ENCODE measurements at places on chromosomes 1 and 21.

DNA sequence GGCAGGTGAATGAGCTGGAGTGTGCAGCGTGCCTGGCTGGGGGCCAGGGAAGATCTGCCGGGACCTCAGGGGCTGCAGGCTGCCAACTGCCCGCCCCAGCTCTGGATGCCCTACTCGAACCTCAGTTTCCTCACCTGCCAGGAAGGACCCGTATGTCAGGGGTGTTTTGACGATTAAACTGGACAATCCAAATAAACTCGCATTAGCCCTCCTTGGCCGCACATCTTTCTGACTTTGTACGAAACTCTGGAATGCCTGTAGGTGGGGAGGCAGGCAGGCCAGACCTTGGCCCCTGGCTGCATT is 8.3 kb upstream of the ZNF669 start:
- no peak for DNase-seq

DNA sequence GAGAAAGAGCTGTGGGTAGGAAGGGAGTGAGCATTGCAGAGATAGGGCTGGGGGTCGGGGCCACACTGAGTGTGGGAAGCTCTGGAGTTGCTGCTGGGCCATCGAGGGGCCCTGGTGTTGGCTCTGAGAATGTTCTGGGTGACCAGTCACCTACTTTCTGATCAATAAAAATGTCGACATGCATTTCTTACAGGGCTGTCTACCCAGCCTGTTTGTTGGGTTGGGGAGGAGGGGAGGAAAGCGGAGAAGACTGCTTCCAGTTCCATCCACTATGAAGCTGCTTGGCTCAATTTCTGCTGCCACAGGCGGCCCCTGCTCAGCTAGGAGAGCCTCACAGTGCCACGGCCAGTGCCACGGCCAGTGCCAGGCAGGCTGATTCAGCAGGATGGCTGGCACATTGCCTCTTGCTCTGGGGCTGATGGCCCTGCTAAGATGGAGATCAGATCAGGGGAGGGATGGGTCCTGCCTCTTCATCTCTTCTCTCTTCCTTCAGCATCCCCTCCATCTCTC is 3.0 kb upstream of the PADI3 start:
- DNase-seq, result no peak

- peak; percentile 63 for DNase-seq
Measured at GRCh38 chr1:92817986-92818764, 13.7 kb upstream of the RPL5 start.

GRCh38 chr1:208985231-208985630 is 598.3 kb upstream of the CAMK1G start:
- no peak for DNase-seq

DNA sequence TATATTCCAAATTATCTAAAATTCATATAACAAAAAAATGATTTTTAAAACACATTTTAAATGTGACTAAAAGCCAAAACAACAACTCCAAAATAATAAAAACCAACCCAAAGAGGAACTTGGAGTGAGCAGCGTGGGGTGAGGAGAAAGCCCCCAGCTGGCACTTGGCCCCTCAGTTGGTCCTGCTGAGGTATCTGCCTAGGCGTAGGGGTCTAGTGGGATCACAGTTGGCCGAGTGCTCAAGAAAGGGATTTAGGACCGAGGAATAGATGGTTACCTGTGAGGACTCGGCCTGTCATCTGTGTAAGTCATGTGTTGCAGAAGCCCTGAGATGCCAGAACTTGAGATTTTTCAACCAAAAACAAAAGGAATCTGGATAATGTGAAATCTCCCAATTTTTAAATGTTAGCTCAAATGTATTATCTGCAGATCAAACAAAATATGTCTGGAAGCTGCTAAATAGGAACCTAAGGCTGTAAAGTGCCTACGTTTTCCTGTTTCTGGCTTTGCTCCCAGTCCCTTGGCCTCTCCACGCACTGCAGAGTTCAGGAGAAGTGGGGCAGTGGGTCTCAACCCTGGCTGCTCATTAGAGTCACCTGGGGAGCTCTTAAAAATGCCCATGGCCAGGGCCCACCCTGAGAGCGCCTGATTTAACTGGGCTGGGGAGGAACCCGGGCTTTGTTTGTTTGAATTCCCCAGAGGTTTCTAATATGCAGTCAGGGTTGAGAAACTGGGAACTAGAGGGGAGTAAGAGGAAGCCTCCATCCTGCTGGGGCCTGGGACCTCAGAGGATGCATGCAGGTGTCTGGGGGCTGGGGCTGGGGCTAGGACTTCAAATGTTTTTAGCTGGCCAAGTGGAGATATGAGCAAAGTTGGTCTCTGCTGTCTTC is 38.5 kb upstream of the LDLRAP1 start:
- DNase-seq, result no peak

DNA sequence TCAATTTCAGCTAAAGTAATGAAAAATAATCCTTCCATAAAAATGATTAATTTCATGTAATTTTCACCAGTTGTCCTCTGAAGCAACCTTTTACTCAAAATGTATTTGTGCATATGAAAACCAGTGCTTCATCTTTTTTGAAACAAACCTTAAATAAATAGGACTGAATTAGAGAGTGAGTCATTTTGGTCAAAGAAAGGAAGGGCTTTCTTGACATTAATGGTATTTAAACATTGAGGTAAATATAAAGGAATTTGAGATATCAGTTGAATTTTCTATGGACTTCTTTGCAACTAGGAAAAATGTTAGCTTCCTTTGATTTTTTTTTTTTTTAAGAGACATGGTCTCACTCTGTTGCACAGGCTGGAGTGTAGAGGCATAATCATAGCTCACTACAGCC is 38.7 kb downstream of the SNX7 start:
- DNase-seq, result no peak

DNA sequence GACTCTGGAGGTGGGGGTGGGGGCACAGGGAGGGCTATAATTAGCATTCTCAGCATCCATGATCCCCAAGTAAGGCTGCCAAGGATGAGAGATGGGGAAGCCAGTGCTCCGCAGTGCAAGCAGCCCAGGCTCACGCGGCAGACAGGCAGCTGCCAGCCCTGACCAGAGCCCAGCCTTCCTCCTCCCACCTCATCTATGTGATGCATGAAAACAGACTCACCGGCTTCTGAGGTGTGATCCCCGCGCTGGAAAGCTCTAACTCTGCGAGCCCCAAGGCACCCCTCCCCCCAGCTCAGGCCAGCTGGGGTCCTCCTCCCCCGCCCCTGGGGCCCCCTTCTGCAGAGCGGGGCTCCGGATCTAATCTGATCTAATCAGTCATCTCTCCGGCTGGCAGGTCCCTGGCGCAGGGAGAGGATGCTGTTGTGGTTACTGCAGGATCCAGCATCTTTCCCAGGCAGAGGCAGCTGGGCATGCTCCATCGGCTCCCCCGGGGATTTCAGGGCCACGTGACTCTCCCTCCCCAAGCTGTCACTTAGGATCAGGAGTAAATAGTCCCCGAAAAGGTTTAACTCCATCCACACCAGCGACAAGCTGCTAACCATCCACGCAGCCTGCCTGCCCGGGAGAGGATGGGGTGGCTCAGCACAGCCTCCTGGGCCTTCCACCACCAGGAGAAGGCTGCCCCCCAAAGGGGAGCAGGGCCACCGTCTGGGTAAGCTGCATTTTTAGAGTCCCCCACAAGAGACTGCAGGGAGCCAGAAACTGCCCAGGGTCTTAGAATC is at the start of gene PLEKHA6:
TSS of gene PLEKHA6 (minus strand) at position 456 of the 782 bp plus-strand sequence. CDS start 86,202 bp downstream, outside the sequence.
- DNase-seq, result peak; percentile 72

DNA sequence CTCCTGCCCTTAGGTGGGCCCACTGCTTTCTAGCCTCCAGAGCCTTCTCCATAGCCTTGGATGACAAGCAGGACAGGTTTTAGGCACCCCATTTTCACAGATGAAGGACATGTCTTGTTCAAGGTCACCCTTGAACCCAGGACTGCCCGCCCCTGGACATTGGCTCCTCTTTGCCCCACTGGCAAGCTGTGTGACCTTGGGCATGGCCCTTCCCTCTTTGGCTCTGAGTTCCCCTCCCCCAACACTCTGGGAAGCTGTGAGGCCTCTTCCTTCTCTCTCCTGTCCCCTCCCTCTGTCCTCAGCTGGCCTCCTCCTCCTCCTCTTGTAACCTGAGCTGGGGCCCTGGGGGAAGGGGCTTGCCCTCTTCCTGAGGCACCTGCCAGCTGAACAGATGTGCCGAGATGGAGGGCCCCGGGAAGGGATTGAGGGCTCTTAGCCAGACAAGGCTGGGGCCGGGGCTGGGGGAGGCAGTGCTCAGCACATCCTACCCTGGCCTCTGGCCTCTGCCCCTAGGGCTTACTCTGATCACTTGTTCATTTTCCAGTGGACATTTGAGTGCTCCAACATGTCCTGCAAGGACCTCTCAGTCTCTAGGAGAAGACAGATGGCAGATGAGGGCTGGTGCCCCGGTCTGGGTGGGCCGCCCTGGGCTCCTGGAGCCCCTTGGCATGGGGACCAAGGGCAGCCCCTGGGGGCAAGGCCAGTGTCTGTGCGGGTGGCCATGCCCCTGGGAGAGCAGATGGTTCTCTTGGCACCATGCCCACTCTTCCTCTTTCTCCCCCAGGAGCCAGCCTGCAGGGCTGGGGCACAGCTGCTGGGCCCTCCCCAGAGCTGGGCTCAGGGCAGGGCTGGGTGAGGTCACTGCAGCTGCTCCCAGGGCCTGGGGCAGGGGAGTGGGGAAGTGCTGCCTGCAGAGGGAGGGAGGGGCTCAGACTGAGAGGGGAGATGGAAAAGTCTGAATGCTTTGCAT is 10.7 kb downstream of the FOXO6 start:
- DNase-seq, result no peak

DNA sequence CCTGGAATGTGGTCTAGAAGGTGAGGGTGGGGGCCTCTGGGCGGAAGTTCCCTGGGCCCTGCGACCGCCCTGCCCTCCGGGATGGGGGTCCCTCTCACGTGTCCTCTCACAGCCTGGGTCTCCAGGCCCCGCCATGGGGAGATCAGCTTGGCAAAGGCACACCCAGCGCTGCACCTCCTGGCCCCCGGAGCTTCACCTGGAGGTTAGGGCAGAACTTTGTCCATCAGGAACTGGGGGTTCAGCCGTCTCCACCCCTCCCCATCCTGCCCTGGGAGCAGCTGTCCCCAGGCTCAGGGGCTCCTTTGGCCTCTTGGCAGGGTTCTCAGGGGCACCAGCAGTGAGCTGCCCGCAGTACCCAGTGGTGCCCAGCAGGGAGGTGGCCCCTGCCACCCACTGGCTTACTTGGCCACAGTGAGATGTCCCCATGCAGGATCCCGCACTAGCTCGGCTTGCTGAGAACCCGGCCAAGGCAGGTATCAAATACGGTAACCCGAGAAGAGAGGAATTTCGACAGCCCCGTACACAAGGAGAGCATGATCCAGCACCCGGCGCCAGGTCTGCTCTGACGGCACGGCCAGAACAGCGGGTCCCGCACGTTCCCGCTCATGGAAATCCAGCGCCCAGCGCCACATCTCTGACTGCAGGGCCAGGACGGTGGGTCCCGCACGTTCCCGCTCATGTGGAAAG is 36.7 kb downstream of the RRP1 start:
- DNase-seq, result no peak

- DNase-seq, result no peak
Measured at GRCh38 chr1:219570937-219571336, 42.0 kb downstream of the ZC3H11B start.

GRCh38 chr1:6358757-6359201 is 34.8 kb downstream of the ACOT7 start:
- peak; percentile 34 for DNase-seq

DNA sequence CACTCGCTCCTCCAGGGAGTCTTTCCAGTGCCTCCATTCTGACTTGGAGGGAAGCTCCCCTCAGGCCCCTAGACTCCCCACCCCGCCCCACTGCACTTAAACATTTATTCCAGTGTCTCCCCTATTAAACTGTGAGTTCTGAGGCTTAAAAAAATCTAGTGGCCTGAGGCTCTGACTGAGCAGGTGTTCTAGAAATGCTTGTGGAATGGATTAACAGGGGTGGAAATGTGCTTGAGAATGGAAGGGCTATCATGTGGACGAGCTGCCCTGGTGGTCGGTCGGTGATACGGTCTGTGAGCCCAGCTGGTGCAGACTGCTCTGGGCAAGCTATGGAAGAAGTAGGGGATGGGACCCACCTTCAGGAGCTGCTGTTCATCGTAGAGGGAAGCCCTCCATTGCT is 130.2 kb downstream of the PEX14 start:
- no peak for DNase-seq

DNA sequence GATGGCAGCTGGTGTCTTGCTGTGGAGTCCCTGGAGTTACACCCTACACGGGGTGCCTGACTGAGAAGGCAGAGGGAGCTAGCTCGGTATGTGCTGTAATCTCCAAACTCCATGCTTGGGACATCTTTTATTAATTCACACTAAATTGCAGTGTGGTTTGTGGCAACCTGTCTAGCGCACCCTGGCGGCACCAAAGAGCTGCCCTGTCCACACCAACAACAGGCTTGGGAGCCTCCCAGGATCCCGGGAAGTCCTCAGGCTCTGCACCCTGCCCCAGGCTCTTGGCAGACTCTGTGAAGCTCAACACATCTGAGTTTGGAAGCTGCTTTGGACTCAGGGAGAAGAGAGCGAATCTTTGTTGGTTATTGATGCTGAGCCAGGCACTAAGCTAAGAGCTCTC is 138.9 kb downstream of the IGSF21 start:
- DNase-seq, result no peak

DNA sequence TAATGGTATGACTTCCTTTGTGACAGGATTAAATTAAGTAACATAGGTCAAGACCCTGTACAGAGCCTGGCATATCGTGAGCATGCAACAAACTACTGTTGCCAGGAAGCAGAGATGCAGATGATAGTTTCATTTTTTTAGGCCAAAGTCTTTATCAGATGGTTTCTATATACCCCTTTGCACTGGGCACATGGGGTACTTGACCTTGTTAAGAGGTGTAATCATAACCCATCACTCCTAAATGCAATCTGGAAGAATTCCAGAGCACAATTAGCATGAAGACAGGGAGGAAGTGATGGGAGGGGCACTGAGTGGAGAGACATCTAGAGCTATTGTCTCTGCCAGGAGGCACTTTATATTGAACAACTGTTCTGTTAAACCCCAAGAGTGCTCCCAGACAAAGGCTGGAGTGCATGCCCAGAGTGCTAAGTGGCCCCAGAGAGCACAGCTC is 22.1 kb downstream of the ZBTB17 start:
- no peak for DNase-seq

DNA sequence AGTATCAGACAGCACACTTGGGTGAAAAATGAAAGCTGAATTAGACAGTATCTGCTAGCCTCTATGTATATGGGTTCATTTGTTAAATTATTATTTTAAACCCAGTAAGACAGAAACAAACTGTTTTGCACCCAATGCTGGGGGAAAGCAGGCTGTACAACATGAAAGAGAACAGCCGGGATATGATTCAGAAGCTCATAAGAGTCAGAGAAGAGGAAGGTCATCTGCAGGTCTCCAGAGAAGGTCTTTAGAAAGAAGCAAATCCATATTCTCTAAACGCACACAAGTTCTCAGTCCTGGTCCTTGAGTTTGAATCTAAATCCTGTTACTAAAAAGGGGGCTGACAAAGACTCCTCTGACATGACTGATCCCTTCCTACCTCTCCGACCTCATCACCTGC is 155.1 kb downstream of the SIPA1L2 start:
- DNase-seq, result peak; percentile 24

GRCh38 chr1:113701429-113701828 is 57.9 kb downstream of the PHTF1 start:
- DNase-seq, result no peak

DNA sequence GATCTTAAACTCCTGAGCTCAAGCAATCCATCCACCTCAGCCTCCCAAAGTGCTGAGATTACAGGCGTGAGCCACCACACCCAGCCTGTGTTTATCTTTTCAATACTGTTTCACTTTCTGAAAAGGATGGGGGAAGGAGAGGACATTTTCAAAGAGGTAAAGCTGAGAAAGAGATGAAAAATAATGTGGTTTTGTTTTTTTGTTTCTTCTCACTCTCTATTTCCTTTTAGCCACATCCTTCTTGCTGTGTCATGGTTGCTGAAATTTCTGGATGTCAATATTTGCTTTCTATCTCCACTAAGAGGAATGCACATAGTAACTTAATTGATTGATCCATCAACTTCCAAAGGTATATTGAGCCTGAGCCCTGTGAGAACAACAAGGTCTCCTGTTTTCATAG is 6.4 kb upstream of the C1orf21 start:
- DNase-seq, result no peak

Data from ELR (cell line).